Activated CD8-positive, alpha-beta memory T cell treated with anti-CD3 and anti-CD28 coated beads for 1 hour (primary cell): ENCODE measurements at places on chromosomes 16 and 17.

- DNase-seq = no peak
These were observed 106.4 kb downstream of the CA4 start for GRCh38 chr17:60256174-60256573.

- no peak for DNase-seq
These were observed 6.8 kb downstream of the OR1F1 start for GRCh38 chr16:3194792-3195191.

DNA sequence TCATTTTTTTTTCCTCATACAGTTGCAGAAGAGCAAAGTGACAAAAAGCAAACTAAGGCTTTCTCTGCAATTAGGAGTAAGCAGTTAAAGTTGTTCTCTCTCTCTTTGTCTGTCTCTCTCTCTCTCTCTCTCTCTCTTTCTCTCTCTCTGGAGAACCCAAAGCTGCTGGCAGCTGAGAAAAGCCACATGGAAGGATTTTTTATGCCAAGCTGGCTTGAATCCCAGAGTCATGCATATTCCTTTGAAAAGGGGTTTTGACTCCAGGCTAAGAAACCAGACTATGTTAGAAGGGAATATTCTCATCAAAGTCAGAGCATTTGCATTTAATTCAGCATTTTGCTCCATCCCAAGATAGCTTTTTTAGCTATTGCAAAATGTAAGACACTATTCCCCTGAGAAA, 1114.2 kb upstream of the GOT2 start:
- no peak for DNase-seq

DNA sequence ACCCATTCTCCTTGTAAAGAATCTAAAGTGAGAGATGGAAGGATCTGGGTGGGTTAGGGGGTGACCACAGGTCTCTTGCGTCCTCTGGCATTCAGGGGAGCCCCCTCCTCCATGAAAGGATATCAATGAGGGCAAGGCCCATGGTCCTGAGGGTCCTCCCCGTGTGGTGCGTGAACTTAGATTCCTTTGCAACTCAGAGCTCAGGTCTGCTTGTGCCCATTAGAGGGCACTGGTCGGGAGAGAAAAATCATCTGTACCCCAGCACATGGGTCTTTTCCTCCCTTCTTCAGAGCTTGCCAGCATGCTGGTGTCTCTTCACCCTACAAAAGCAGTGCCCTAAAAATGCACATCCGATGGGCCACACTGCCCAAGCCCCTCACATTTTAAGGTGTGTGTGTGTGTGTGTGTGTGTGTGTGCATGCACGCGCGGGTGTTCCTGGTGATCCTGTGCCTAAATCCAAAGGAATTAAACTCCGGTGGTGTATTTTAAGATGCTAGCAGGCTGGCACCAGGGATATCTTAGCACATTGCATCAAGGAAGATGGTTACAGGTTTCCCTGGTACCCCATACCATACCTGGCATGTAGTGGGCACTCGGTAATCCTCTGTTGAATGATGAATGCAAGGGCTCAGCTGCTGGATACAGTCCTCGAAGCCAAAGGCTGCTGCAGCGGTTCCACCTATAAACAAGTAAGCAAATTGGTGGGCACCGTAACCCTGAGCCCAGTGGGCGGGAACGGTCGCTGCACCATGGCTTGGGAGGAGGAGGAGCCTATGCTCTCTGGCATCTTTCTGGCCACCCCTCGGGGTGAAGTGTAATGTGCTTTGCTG, 4.7 kb downstream of the C1QTNF1 start:
- DNase-seq = no peak

- DNase-seq = no peak
These were observed 148.9 kb downstream of the SPACA3 start for GRCh38 chr17:33140413-33141099.

DNA sequence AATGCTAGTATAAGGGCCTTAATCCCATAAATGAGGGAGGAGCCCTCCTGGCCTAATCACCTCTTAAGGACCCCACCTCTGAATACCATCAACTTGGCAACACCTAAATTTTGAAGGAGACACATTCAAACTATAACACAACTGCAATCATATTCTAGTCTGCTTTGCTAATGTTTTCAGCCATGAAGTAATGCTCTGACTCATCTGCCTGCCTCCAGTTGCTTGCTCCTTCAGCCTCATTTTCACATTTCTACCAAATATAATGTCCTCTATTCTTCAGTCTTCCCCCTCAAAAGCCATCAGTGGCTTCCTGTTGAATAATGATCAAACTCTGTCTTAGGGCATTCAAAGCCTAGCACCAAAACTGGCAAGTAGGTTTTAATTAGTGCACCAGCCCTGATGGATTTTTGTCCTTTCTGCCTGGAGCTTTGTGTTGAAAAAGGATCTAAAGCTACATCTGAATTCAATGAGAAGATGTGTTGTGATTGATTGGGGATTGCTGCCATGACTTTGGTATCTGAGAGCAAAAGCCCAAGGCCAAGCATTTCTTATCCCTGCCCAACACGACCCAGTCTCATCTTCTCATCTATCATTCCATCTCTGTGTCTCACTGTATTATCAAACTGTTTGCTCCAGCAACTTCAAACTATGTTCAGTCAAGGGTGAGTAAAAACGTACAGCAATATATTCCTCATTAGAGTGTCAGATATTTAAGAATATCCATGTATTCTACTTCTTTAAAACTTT, 140.8 kb upstream of the ELAC2 start:
- DNase-seq = no peak

GRCh38 chr17:57783338-57783742, 38.2 kb upstream of the CCDC182 start:
- peak; percentile 10 for DNase-seq

GRCh38 chr16:21628772-21629171, 23.6 kb downstream of the IGSF6 start:
- DNase-seq = no peak

DNA sequence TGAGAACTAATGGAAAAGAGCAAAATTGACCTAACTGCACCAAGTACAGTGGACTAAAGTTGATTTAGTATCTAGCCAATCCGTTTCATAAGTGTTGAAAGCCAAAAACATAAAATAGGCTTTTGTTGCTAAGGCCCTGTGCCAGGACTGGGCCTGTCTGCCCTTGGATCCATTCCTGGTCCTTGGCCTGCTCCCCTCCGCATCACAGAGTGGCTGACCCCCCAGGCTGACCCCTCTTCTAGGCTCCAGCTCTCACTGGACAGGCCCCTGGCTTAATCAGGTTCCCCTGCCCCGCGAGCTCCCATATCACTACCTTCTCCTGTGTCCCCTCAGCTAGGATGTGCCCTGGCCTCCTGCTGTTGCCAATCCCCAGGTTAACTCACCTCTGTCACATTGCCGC, 313.6 kb upstream of the MYOCD start:
- DNase-seq = no peak

- DNase-seq = no peak
These were observed 2.9 kb downstream of the ABI3 start for GRCh38 chr17:49213399-49213798.

GRCh38 chr17:40542558-40543411, 22.5 kb downstream of the CCR7 start:
- no peak for DNase-seq

DNA sequence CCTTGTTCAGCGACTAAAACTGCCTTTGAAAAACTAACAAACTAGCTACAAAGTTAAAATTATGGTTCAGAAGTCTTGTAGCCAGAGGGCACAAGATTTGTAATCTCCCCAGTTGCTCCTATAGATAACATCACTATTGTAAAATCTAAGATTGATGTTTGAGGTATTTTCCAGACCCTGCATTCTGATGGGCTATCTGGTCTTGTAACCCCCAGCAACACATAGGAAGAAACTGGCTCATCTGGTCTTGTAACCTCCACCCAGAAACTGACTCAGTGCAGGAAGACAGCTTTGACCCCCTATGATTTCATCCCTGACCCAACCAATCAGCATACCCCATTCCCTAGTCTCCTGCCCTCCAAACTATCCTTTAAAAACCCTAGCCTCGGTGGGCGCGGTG, 12.3 kb upstream of the CHCT1 start:
- no peak for DNase-seq

DNA sequence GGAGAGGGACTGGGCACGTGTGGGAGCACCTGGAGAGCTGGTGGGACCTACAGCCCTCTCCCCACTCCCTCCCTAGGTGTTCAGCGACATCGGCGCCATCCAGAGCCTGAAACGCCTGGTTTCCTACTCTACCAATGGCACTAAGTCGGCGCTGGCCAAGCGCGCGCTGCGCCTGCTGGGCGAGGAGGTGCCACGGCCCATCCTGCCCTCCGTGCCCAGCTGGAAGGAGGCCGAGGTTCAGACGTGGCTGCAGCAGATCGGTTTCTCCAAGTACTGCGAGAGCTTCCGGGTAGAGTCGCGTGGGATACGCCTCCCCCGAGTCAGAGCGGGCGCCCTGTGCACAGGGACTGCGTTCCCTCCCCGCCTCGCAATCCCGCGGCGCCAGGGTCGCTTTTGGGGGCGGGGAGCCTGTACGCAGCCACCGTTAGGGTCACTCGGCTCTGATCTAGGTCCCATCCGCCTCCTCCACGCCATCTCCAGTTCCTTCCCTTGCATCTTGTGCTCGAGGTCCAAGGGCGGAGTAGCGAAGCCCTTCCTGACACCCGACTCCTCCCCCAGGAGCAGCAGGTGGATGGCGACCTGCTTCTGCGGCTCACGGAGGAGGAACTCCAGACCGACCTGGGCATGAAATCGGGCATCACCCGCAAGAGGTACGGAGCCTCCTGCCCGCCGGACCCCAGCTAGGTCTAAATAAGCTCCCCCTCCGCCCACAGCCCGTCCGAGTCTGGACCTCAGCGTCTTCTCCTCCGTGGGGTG, 13.0 kb downstream of the SARM1 start:
- DNase-seq = no peak

- no peak for DNase-seq
These were observed 64.3 kb downstream of the CENPV start for GRCh38 chr17:16288860-16289571.

DNA sequence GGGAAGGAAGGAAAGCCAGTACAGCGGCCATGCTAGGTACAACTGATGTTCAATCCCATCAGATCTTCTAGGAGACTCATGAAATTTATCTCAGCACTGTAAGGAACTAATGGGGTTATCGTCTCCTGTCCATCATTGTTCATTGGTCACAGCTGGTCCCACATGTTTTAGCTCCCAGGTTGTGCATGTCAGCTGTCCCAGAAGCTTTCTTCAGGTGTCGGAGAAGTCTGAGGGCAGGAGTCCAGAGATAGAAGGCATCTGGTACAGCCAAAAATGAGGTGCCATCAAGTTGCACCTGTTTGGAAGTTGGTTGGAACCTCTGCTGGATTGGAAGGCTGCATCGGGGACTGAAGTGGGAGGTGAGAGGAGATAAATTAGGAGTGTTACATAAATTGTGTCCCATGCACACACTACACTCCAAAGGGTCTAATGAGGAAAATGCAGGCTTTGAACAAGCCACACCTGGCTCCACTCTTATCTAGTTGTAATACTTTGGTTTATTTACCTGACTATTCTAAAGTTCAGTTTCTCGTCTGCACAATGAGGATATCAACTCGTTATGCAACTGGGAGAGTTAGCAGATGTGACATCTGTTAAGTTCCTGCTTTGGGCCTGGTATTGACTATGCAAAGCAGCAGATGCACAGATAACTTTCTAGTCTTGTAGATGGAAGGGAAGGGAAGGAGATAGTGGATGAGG, 62.9 kb downstream of the MAP2K6 start:
- no peak for DNase-seq

GRCh38 chr16:263182-263774, 12.5 kb downstream of the RGS11 start:
- DNase-seq = no peak

- DNase-seq = no peak
These were observed 2.0 kb downstream of the RARA start for GRCh38 chr17:40310882-40311391.

DNA sequence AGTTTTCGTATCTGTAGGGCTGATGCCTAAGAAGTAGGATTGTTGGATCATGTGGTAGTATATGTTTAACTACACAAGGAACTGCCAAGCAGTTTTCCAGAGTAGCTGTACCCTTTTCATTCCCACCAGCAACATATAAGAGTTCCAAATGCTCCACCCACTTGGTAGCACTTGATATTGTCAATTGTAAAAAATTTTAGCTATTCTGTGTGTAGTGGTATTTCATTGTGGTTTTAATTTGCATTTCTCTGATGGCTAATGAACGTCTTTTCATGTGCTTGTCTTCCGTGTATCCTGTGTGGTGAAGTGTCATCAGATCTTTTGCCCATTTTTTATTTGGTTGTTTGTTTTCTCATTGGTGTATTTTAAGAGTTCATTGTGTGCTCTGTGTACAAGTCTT, 69.7 kb downstream of the TANC2 start:
- DNase-seq = no peak

- DNase-seq = no peak
These were observed 9.4 kb downstream of the CMC2 start for GRCh38 chr16:80997139-80997798.

GRCh38 chr17:2380226-2380922, 20.5 kb downstream of the MNT start:
- no peak for DNase-seq

DNA sequence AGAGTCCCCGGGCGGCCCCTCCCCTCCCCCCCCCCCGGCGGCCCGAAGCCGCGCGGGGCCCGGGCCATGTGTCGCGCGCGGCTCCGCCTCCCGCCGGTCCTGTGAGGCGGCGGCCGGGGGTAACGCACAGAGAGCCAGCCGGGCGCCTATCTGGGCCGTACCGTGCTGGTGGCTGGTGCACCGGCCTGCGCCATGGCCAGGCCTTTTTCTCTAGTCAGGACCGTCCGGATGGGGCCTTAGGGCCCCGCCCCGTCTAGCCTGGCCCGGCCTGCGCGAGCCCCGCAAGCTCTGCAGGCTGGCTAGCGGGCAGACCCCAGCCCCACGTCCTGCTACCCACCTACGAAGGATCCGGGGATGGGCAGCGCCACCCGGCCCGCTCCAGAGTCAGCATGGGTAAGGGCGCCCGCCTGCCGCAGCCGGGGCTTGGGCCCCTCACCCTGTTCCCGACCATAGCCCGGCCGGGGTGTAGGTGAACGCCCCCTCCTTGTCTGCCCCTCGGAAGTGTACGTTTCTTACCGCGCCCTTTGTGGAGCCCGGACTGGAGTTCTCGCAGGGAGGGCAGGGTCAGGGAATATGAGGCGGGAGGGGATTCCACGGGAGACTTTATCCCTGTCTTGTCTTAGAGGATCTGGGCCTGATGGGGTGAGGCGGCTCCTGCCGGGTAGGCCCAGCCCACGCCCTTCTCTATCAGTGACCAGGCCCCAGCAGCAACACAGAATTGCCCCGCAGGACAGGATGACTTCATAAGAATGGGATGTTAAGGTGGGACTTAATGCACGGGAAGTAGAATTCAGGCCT, at the start of gene CENPT:
CENPT (minus strand) TSS at position 630 of the 798 bp plus-strand sequence. CDS start 13,834 bp downstream, outside the sequence.
- no peak for DNase-seq
